ENCODE measurements at places on chromosomes 6 and 20.

- DNase-seq = no peak
Measured at GRCh38 chr6:44531442-44532015, 144.0 kb downstream of the CDC5L start.

DNA sequence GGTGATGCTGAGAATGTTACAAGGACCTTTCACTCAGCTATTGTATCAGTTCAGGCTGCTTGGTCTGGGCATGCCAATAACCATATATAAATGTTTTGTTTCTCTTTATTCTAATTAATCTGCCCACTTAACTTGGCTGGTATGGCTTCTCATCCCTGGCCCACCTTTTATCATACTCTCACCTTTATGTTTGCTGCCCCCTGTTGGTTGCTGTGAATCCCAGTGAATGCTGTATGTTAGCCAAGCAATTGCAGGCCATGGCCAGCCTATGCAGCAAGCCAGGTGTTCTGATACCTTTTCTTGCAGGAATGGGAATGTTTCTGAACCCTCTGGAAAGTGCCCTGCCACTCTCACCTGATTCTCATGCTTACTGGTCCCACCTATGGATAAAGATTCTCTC is 54.6 kb downstream of the PCSK2 start:
- DNase-seq = no peak

DNA sequence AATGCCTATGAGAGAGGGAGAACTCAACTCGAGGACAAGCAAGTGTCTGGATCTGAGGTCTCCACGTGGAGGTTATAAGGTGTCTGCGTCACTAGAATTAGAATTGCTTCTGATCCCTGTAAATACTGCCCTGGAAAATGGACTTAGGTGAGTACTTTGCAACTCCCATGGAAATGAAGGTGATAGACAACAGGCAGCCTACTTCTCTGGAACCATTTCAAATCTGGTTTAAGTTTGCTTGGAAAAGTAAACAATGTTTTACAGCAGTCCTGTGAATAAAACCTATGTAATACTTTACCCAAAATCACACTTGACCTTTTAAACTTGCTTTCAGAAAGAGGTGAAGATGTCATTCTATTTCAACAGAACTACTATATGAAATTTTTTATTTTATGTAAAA is 70.1 kb upstream of the TENT5A start:
- DNase-seq = no peak

- no peak for DNase-seq
Measured at GRCh38 chr6:166307082-166308032, 835 bp downstream of the PRR18 start.

DNA sequence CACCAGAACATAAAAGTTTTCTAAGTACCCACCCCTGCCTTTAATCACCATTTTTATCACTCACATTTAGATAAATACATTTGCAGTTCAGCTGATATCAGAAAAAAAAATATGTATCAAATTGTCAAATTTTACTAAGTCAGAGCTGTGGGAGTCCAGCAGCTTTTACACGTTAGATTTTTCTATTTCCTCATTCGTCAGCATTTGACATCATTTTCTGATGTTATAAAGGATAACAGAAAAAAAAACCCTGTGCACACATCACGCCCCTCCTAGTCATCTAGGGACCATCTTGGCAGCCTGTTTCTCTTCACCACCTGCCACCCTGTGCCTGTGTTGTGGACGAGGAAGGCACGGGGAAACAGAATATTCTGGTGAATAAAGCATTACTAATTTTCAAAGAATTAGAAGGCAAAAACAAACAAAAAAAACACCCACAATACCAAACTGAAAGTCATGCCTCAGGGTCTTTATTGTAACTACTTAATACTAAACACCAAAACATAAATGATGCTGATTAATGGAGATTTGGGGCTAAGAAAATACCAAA is 12.4 kb downstream of the B4GALT5 start:
- DNase-seq = no peak

DNA sequence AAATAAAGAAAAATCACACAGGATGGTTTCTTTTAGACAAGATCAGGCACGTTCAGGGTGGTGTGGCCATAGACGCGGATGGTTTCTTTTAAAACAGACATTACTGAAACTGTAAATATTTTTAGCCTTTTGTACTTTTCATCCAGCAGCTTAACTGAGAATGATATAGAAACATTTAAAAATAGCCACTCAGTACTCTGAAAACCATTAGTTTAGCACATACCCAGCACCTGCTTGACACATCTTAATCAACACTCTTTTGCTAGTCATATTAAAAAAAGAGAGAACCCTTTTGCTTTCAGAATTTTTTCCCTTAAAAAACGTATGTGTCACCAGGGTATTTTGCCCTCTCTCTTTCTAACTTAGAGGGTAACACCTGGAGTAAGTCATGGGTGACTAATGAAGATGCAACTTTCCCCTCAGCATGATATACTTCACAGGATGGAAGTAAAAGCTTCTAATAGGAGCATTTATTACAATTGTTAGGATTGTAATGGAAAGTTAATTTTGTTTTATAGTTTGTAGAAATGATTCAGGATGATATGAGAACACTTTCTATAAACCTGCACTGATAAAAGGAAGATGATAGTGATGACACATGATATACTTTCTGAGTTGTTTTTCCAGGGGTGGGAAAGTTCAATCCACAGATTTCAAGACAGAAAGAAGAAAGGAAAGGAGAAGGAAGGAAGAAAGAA is 45.2 kb downstream of the BACH2 start:
- DNase-seq = no peak

DNA sequence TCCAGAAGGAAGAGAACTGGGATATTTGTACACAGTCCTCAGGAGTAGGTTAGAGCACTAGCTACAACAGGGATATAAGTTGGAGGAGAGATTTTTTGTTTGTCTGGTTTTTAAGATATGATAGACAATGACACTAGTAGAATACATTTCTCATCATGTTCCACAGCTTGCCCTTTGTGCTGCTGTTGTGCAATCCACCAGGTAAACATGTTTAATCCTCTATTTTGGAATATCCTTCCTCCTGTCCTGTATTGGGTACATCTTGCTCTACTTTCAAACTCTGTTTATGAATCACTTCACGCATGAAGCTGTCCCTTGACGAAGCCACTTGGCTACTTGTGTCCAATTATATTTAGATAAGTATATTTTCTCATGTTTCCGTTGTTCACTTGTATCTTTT is 153.6 kb upstream of the TENT5A start:
- no peak for DNase-seq

DNA sequence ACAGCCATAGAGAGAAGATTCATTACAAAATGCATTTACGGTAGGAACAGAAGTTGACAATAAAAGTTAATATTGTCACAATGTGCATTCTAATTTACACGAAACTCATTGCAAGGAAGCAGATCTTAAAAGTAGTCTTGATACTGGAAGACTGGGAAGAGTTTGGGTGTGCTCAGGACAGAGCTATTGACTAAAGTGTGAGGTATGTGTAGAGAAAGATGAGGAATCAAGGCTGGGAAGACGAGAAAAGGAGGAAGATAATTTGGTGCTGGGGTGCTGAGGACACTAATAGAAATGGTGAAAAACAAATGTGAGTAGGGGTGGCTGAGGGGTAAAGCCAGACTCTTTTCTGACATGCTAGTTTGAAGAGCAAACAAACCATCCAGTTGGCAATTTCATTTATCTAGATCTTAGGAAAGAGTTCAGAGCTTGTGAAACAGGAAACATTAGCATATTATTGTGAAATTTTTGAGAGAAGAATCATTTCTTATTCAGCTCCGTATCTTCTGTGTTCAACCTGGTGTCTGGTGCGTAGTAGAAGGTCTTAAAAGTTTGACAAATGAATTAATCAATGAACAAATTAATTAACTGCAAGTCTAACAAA is 72.7 kb downstream of the ELOVL4 start:
- no peak for DNase-seq

- no peak for DNase-seq
Measured at GRCh38 chr20:36441027-36441414, 100.3 kb upstream of the MYL9 start.

DNA sequence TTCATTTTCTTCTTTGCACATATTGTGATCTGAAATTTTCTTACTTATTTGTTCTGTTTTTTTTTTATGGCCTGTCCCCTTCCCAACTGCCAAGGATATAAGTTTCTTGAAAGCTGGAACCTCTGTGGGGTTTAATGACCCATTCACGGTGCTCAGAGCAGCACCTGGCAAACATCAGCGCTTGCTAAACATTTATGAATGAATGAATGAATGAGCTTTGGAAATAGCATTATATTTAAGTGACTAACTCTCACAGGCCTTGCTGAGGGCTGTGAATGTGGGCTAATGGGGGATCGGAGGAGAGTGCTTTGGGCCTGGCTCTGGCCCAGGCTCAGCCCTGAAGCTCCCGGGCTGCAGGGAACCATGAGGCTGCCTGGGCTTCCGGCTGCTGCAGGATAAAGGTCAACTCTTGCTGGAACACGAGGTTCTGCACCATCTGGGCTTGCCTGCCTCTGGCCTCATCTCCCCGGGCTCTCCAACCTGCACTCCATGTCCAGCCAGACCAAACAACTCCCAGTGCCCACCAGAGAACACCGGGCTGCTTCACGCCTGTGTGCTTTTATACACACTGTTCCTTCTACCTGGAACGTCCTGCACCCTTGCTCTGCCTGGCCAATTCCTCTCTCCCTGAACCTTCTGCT is 14.6 kb upstream of the ARMC12 start:
- no peak for DNase-seq

- no peak for DNase-seq
Measured at GRCh38 chr6:118761645-118762044, 110.3 kb upstream of the CEP85L start.

- DNase-seq = peak; percentile 31
Measured at GRCh38 chr6:56297022-56297989, 49.9 kb upstream of the COL21A1 start.

GRCh38 chr6:36373368-36374019 is 14.0 kb downstream of the ETV7 start:
- DNase-seq = no peak

DNA sequence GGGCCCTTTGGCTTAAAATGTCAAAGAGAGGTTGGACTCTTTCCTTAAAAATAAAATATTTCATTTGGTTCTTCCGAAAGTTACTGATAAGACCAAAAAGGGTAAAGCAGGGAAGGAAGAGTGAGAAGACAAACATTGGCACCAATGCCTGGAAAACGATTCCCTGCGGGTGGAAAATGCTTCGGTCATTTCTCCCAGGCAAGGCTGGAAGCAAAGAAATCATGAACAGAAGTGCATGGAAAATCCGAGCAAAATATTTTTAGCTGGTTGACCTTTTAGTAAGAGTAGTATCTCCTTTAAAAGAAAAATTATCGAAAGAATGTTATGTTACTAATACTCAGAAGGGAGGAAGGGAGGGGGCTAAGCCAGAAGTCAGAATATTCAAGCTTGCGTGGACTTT is 62.7 kb downstream of the TMEM170B start:
- DNase-seq = no peak

- DNase-seq = peak; percentile 24
Measured at GRCh38 chr6:10951675-10952282, 64.9 kb downstream of the SYCP2L start.

GRCh38 chr20:17941087-17941825 is 27.3 kb downstream of the SNX5 start:
- DNase-seq = no peak

- no peak for DNase-seq
Measured at GRCh38 chr6:119065955-119066354, 12.5 kb downstream of the FAM184A start.

GRCh38 chr6:93123585-93123984 is 295.8 kb downstream of the EPHA7 start:
- no peak for DNase-seq

DNA sequence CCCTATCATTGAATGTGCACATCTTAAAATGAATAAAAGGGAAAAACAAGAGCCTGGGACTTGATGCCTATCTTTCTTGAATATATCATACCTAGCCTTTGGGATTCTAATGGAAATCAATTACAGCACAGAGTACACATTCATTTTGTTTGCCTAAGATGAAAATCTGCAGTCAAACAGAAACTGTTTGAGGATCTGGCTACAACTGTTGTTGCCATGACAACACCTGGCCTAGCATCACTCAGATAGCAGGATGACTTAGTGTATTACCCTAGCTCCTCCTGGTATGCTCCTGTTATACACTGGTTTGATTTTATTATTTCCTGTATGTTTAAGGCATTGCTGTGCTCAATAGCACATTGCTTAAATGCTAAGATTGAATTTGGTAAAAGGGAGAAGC is 71.5 kb upstream of the LAMP5 start:
- peak; percentile 22 for DNase-seq

DNA sequence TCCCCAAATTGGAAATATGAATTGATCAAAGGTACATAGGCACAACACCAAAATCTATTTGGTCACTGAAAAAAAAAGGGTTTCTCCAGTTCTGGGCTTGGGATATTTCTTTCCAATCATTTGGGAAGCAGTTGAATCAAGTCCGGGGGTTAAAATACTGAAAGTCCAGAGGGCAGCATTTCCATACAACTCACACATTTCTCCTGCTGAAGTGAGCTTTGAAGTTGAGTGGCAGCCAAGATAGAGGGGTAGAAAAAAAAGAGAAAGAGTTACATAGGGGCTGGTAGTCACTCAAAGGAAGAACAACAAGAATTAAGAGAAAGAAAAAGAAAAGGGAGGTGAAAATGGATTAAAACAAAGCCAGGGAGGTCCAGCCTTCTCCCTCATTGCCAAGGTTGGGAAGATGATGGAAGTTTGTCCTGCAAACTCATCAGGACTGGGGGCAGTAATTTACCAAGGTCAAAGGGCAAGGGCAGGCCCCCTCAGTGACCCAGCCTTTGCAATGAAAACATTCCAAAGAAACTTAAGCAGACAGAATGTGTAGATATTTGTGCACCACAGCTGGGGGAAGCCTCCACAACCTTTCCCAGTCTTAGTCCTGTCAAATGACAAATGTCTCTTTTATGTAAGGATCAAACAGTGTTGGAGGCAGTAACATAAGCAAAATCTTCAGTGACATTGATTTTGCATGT is 525.3 kb upstream of the JARID2 start:
- no peak for DNase-seq

DNA sequence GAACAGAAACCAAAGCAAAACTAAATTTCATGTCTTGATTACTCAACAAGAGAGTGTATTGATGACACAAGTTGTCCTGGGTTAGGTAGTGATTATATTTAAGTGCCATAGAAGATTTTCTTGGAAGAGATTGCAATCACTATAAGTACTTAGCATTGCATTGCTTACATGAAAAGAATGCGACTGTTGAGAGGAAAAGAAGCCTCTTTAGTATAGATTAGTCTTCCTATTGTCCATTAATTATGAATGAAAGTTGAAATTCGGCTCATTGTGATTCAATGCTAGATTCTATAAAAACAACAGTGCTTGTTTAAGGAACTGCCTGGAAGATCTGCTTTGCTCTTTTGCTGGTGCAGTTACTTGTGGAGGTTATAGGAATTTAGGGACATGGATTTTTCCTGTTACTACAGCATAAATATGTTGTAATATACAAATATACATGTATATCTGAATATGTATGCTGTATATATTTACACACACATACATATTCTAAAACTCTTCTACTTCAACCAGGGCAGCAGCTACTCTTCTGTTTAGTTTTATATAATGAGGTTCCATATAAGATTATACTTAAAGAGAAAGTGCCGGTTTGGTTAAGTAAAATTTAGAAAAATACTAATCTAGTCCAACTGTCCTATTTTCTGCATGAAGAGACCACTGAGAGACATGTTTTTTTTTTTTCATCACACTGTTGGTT is 796.3 kb downstream of the KIF16B start:
- DNase-seq = no peak

Data from RCC 7860 (cell line).